ENCODE measurements at places on chromosomes 16 and 17.

- DNase-seq: no peak
These were observed 191.1 kb downstream of the CHD9NB start for GRCh38 chr16:52861614-52862022.

DNA sequence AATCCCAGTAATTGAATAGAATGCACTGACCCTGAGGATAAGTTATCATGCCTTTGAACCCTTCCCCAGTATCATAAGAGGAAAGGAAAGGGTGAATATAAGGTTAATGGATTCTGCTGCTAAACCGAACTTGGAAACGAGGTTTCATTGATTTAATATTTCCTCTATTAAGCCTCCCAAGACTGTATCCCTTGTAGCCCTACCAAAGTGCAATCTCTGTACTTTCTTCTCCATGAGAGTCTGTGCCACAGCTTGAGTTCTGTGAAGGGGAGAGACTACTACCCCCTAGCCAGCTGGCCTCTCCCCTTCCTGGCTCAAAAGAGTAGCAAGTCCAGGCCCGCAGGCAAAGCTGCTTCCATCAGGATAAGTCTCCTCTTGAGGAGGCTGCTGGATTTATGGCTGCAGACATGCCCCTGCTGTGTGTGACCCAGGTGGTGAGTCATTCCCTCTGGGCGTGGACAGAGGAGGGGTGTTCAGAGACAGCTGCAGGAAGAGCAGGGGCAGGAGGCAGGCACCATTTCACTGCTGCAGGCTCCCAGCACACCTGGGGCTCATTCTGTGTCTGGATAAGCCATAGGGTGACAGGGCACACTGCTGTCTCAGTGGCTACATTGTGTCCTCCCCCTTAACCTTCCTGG lies 58.4 kb downstream of the TOM1L2 start:
- DNase-seq: peak; percentile 74

DNA sequence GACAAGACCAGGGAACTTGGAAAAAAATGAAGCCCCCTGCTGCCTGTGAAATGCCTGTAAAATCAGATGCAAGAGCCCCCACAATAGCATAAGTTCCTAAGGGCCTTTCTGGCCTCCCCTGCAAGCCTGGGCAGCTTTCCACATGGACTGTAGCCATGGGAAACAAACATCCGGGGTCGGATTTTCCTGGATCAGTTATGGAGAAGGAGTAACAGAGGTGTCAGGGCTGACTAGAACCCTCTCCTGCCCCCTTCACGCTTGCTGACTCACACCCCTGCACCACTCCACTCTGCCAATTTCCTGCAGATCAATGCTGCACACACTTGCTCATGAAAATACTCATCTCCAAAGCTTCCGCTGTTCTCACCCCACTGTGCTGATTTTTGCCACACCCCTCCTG lies 258.6 kb downstream of the CBLN1 start:
- DNase-seq: no peak

DNA sequence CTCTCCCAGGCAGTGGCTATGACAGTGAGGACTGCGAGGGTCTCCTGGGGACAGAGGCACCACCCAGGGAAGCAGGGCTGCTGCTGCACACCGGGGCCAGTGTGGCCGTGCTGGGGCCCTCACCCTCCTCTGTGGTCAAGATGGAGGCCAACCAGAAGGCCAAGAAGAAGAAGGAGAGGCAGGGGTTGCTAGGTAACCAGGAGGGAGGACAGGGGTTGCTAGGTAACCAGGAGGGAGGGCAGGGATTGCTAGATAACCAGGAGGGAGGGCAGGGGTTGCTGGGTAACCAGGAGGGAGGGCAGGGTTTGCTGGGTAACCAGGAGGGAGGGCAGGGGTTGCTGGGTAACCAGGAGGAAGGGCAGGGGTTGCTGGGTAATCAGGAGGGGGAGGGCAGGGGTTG lies 55.2 kb downstream of the ACTG1 start:
- DNase-seq: no peak

DNA sequence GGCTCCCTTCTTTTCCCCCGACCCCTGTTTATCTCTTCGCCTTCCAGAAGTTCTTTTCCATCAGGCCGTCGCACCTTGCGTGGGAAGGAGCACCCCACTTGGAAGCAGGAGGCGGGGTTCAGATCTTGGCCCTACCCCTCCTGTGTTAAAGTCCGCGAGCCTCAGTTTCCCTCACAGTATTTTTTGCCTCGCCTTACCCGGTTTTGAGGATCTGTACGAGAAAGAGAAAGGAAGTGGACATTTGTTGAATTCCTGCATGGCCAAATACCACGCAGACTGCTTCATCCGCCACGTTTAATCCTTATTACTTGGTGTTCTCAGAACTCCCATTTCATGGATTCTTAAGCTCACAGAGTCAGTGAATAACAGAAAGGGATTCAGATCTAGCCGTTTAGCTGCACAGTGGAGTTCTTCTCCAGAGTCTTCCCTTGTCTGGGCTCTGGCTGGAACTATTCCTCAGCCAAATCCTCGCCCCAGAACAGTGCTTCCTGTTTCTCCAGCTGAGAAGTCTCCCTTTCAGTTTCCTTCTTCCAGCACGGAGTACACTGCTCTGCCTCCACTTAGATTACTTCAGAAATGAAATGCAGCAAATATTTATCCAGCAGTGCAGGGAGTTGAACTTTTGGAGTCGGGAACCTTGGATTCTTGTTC lies 590 bp downstream of the TMEM219 start:
- DNase-seq: no peak

GRCh38 chr16:52494621-52495020 lies 52.3 kb downstream of the TOX3 start:
- no peak for DNase-seq

- DNase-seq: no peak
These were observed 42.5 kb downstream of the TMEM11 start for GRCh38 chr17:21171309-21171922.

DNA sequence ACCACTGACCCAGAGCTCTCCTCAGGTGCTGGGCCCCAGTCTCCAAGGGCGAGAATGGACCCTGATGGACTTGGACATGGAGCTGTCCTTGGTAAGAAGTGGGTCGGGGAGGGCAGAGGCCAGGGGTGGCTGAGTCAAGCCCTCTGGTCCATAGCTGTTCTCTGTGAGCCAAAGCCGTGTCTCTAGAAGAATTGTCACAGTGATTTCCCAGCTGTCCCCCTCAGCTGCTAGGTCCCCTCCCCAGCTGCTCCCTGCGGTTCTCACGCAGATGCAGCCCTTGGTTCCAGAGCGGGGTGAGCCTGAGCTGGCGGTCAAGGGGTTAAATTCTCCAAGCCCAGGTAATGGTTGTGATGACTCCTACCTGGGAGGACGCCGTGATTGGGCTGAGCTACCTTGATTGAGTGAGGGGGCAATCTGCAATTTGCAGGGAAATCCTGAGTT lies 1.3 kb upstream of the NOL3 start:
- DNase-seq: no peak

DNA sequence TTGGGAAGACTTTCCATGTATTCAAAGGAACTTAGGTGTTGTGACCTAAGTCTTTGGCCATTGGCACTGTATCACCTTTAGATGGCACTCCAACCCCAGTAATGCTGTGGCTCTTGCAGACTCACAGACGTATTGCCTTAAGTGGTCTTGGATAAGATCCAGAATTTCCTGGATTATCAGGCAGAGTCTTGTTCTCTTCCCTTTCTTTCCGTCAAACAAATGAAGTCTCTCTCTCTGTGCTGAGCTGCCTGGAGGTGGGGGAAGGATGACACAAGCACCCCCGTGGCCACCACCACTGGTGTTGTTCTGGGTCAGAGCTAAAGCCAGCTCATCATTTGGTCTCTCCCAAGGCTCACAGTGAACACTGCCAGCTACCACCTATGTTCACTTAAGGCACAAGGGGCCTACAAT lies 789.9 kb upstream of the KIF2B start:
- no peak for DNase-seq

DNA sequence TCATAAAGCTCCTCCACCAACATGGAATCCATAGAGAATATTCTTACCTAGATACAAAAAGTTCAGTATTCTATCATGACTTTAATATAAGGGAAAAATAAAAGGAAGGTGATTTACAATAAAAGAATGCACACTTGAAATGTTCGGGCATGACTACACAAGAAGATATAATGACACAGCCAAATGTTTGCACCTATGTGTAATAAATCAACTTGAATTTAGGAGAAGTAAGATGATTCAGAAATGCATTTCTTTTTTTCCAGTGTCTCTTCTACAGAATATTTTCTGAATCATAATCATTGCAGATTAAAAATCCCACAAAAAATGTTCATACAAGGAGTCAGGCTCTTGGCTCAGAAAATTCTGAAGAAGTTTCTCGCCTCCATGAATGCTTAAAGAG lies 404.0 kb upstream of the HSBP1 start:
- DNase-seq: no peak

- peak; percentile 38 for DNase-seq
These were observed at the start of gene TMC7 for GRCh38 chr16:18983565-18984434. TSS of gene TMC7 (plus strand) at chr16:18983934. CDS start at chr16:18984064, 130 bp downstream.

DNA sequence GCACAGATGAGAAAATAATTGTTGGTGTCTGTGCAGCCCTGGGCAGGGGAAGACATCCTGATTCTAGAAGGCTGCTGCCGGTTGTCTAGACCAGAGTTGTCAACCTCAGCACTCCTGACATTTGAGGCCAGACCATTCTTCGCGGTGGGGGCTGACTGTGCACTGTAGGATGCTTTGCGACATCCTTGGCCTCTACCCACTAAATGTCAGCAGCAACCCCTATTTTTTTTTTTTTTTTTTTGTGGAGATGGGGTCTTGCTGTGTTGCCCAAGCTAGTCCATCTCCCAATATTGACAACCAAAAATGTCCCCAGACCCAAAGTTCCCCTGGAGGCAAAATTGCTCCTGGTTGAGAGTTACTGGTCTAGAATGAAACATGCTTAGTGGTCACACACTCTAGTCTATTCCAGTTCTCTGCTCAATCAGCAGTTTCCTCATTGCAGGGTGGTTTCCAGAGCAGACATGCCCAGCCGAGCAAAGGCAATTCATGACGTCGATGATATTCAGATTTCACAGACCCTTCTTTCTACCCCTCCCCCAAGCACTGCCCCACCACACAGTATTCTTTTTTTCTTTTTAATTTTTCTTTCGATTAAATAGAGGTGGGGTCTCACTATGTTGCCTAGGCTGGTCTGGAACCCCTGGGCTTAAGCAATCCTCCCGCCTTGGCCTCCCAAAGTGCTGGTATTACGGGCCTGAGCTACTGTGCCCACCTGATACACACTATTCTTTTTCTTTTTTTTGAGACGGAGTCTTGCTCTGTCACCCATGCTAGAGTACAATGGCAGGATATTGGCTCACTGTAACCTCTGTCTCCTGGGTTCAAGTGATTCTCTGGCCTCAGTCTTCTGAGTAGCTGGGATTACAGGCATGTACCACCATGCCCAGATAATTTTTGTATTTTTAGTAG lies 9.0 kb downstream of the C17orf99 start:
- no peak for DNase-seq

GRCh38 chr17:73371285-73371684 lies 59.5 kb upstream of the CDC42EP4 start:
- no peak for DNase-seq

DNA sequence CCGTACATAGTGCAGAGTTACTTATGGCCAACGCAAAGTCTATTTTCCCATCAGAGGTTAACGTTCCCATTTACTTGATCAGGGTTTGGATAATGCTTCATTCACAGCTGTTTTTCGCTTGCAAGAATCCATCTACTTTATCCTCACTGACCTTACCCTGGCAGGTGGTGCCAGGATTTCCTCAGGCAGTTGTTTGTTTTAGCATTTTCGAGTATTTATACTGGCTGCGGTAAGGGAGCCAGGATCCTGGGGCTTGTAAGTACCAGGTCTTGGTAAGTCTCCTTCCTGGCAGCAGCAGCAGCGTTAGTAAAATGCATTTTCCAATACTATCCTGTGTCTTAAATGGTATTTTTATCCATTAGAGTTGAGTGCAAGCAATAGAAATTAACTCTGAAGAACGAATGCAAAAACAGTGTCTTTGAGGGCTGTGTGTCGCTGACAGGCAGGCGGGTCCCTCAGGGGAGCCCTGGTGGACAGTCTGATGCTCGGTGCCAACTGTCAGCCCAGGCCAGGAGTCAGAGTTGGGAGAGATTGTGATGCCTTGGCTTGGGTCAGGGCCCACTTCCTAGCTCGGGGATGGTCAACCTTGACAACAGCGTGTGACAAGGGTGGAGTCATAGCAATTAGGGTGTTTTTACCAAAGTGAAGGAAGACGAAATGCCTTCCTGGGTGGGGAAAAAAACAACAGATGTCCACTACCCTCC lies 92.4 kb upstream of the HSBP1 start:
- no peak for DNase-seq

- DNase-seq: no peak
These were observed 12.2 kb upstream of the PPP1R27 start for GRCh38 chr17:81846743-81847689.

DNA sequence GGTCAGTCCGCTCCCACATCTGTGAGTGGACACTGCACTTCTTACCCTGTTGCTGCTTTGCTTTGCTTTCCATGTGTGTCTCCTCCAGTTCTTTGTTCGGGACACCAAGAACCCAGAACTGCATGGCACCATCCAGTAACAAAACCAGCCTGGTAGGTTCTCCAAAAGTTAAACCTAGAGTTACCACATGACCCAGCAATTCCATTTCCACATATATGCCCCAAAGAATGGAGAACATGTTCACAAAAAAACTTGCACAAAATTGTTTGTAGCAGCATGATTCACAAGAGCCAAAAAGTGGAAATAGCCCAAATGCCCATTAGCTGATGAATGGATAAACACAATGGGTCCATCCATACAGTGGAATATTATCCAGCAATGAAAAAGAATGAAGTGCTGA lies 10.3 kb upstream of the CCL22 start:
- DNase-seq: no peak

GRCh38 chr16:78309763-78310162 lies 210.3 kb downstream of the WWOX start:
- DNase-seq: no peak

- DNase-seq: no peak
These were observed 8.9 kb downstream of the CFAP20 start for GRCh38 chr16:58120234-58120633.

GRCh38 chr16:17476414-17477259 lies 5.9 kb upstream of the XYLT1 start:
- no peak for DNase-seq

GRCh38 chr17:56779322-56779721 lies 54.4 kb downstream of the C17orf67 start:
- DNase-seq: no peak

DNA sequence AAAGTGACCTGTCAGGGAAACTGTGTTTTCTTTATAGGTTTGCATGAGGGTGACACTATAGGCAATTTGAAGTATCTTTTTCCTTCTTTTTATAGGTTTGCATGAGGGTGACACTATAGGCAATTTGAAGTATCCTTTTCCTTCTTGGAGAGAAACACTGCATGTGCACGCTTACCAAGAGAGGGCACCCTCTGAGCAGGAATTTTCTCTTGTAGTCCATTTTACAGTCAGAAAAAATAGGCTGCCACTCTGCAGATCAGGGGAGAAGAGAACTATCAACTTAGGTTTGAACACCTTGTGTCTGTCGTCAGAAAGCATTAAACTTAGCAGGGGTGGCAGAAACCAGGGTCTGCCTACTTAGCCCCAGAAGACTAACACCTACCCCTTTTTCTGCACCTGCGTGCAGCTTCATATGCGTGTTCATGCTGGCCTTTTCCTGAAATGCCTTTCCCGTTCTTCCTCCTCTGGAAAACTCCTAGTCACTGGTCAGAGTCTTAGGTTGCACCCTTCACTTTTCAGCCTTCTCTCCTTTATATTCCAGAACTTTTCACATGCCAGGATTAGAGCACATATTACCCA lies 16.4 kb upstream of the SMIM36 start:
- DNase-seq: no peak

GRCh38 chr17:19904412-19904811 lies 36.7 kb upstream of the ULK2 start:
- DNase-seq: no peak

- DNase-seq: no peak
These were observed 19.4 kb upstream of the COL1A1 start for GRCh38 chr17:50220811-50221210.

GRCh38 chr17:40873801-40874200 lies 6.8 kb upstream of the KRT12 start:
- DNase-seq: no peak

All from NCI-H1436 treated with DMSO at 0.1 percent for 48 hours (cell line).